ENCODE measurements at places on chromosomes 13 and 19.

DNA sequence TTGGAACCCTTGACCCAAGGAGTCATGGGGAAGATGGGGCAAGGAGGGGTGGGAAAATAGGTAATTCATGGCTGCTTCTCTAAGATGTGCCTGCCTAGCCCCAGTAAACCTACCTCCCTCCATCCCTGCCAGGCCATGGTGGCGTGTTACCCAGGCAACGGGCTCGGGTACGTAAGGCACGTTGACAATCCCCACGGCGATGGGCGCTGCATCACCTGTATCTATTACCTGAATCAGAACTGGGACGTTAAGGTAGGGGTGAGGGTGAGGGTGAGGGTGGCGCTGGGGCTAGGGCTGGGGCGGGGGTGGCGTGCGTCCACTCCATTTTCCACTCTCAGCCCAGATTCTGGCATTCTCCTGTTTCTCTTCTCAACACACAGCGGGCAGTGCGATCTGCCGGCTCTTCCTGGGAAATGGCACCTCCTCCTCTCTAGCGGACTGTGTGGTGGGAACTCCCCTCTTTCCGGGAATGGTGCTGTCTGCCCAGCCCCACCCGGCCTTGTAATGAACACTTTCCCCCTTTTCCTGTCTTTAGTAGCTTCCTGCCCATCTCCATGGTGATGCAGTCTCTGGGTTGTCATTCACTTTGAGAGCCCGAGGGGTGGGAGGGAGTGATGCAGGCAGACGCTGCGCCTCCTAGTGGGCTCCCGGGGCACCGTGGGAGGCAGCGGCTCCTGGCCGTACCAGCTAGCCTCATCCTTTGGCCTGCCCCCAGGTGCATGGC is 7.6 kb downstream of the EGLN2 start:
- DNase-seq = peak; percentile 86

DNA sequence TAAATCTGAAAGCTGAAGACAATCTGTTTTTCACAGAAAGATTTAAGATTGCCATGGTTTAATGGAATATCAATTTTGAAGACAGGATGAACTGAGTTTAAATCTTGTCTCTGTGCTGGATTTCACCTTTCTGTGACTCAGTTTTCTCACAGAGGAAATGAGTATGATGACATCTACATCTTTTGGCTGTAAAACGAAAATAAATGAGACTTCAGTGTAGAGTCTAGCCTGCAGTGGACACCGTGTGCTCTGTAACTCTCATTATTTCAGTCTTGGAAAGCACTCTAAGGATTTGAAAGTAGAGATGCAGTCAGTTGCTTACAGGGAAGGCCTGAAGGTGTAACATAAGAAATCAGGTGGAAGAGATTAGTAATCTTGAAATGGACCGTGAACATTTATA is 150.4 kb downstream of the NALCN start:
- no peak for DNase-seq

DNA sequence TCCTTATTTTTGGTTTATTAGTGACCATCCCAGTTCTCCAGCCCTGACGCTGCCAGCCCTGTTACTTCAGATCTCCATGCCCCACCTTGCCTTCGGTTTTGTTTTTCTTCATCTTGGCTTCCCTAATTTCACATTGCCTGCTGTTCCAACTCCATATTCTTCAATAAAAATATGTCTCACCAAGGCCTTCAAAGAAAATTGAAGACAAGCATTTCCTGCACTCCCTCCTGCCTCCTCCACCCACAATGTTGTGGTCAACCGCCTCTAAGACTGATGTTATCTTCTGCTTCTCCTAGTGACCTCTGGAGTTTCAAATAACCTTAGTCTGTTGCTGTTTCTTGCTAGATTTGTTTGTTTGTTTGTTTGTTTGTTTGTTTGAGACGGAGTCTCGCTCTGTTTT is 14.6 kb downstream of the PLD3 start:
- DNase-seq = no peak

DNA sequence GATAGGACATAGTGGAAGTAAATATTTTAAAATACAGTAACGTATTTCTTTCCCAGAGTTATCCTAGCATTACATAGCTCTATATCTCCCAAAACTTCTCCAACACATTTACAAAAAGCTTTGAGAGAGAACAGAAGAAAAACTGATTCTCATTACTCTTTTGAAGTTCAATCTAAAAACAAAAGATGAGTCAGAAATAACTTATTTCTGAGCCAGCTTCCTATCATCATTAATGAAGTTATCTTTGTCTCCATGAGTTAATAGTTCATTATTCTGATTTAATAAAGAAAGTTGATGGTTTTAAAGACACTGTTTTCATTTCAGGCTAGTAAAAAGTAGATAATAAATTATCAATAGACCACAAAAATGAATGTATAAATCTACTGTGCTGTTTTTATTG is 446.7 kb upstream of the SPRY2 start:
- DNase-seq = no peak

- no peak for DNase-seq
Observed at GRCh38 chr13:112733112-112733511, 43.3 kb downstream of the ATP11A start.

- DNase-seq = no peak
Observed at GRCh38 chr13:62176051-62176450, 760.4 kb upstream of the PCDH20 start.

DNA sequence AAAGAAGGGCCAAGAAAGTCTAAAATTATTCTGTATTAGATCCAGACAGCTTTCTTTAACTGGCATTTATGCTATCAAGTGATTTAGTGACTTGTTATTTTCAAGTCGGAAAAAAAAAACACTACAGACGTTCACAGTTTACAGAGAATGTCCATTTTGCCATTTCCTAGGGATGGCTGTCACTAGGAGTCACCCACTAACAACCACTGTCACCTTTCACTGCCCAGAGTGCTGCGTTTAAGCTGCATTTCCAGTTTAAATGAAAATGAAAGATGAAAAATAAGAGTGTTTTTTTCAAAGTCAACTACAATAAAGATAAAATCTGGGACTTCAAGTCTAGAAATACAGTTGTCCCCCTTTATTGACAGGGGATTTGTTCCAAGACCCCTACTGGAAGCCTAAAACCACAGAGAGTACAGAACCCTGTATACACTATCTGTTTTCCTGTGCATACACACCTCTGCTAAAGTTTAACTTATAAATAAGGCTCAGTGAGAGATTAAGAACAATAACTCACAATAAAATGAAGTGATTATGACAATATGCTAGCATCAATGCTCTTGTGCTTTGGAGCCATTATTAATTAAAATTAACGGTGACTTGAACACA is 112.5 kb downstream of the SACS start:
- DNase-seq = no peak

- no peak for DNase-seq
Observed at GRCh38 chr19:3893509-3894179, 13.2 kb downstream of the ATCAY start.

GRCh38 chr13:36526897-36527296 is 94.6 kb downstream of the CCNA1 start:
- DNase-seq = no peak

DNA sequence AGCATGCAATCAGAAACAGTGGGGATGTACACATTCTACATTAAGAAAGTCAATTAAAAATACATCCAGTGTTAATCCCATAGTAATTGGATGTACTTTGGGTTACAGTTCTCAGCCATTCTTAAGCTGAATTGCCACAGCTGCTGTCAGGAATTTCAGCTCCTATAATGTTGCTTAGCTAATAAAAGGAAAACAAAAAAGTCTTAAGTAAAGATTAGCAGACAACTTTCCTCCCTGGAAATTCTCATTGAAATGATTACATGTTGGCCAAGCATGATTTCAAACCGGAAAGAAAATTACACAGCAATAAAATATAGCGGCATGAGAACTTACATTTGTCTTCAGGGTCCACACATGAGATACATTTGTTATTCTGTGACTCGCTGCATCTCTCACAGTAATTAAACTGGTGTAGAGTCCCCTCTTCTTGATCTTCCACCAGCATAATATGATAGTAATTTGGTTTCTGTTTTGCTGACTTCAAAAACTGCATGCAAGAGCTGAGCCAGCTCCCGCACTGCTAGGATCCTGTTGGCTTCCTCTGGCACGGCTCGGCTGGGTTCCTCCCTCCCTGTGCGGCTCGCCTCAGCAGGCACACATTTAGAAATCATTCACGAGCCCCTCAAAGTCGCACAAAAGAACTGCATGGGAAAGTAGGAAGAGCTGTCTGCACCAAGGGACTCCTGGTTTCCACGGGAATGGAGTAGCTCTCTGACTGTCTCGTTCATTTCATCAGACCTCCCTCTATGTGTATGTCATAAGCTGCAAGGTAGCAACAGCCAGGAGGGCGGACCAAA is at the start of gene HTR2A:
Gene HTR2A, minus strand, starts transcription at position 713 of the 797 bp plus-strand sequence. CDS start 1,147 bp downstream, outside the sequence.
- DNase-seq = peak; percentile 38

DNA sequence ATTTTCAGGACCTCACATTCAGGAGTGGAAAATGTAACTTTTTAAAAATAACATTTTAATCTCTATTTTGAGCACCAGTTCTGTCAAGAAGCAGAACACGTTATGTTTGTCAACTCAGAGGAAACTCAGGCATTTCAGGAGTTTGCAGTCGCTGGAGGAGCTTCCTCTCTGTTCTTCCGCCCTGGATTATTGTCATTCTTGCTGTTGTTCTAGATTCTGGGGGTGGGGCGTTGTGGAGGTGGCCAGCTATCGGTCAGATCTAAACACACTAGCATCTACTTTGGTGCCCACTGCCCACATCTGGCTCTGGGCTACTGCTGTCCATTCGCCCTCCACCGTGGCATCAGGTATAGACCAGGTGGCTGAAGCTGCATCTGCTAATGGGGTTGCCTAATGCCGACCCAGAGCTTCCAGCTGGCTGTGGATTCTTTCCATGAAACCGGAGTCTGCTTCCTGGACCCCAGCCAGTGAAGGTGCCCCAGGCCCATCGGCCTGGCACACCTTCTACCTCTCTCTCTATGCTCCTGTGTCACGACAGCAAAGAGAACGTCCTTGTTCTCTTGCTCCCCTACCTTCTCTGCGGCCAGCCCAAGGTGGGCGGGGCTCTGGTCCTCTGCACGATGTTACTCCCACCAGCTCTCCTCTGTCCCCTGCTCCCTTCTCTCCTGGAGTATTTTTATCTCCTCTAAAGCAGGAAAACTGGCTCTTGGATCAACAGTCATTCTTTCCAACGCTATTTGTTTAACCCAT is 36.7 kb upstream of the DGKH start:
- DNase-seq = no peak
